ENCODE measurements at places on chromosomes 3 and 15.

GRCh38 chr3:54875596-54876268 is 52.1 kb downstream of the LRTM1 start:
- no peak for DNase-seq

- DNase-seq = no peak
Observed at GRCh38 chr3:111470032-111470431, 72.0 kb upstream of the CD96 start.

GRCh38 chr15:42352401-42352800 is 6.9 kb upstream of the CAPN3 start:
- DNase-seq = no peak

GRCh38 chr3:134453631-134454030 is 32.2 kb downstream of the ANAPC13 start:
- no peak for DNase-seq

- no peak for DNase-seq
Observed at GRCh38 chr3:58629629-58630028, 36.9 kb downstream of the FAM3D start.

DNA sequence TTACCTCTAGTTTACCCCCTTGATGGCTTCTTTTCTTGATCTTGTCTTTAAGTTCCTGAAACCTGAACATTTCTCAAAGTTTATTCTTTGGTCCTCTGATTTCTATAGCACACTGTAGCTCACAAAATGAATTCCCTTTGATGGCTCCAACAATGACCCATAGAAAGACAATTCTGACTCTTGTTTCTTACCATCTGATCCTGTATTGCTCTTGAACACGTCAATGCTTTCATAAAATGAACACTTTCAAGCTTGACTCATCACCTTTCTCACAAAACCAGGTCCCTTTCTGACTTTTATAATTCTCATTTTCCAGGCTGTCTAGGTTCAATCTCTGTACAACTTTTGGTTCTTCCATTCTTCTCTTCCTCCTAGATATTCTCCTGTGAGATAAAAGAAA is 5.7 kb upstream of the GAP43 start:
- no peak for DNase-seq

- DNase-seq = no peak
Observed at GRCh38 chr3:13417166-13417947, 2.8 kb downstream of the NUP210 start.

GRCh38 chr3:83500931-83501330 is 1457.9 kb upstream of the CADM2 start:
- DNase-seq = no peak

- no peak for DNase-seq
Observed at GRCh38 chr15:61499376-61499775, 270.3 kb upstream of the RORA start.

- no peak for DNase-seq
Observed at GRCh38 chr15:88992216-88992615, 79.0 kb upstream of the MFGE8 start.

DNA sequence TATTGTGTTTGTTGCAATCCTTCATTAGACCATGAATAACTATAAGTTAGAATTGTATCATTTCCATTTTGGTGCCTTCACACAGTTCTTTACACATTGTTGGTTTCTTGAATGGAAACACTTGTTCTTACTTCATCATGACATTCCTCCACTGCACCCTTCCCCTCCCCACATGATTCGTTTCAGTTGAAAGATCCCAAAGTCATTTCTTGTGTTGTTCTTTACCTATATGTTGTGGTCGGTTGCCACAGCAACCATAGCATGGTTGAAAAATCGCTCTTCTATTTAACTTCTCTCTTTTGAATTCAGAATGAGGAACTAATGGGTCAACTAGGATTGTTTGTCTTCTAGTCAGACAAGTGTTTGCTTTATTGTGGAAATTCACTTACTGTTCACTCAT is 103.3 kb downstream of the IL1RAP start:
- no peak for DNase-seq

- no peak for DNase-seq
Observed at GRCh38 chr3:56969851-56970250, 90.6 kb upstream of the SPATA12 start.

- DNase-seq = no peak
Observed at GRCh38 chr3:141401095-141401494, 32.8 kb downstream of the ZBTB38 start.

DNA sequence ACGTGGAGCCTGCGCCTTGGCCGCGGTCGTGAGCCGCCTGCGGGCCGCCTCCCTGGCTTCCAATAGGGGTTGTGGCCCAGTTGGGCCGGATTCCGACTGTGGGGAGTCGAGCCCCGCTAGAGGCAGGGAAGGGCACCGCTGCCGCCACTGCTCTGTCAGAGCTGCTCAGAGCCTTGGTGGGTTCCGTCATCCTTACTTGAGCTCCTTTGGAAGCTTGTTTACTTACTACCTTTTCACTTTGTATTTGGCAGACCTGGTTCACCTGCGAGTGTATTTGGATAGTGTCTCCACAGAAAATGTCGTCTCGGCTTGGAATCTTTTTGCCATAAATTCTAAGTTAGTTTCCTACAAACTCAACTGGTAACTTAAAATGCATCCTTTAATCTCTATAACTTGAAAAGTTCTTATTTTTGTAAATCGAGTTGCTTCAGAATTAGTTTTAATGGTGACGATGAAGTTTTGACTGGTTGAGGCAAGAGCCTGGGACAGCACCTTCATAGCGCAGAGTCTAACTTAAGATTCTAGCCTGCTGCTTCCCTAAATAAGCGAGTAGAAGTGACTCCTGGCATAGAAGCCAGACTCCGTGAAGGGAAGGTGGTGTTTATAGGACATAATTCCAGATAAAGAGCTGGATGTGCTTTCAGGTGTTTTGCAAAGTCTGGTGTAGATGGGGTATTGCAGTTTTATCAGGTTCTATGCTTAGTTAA is 800 bp downstream of the DAG1 start:
- DNase-seq = no peak

GRCh38 chr3:127789990-127790881 is 32.1 kb downstream of the MGLL start:
- DNase-seq = no peak

- DNase-seq = no peak
Observed at GRCh38 chr15:89880727-89881126, 13.1 kb downstream of the AP3S2 start.

- DNase-seq = no peak
Observed at GRCh38 chr15:90819850-90820249, 48.5 kb upstream of the FURIN start.

GRCh38 chr3:43768381-43768973 is 77.7 kb downstream of the ABHD5 start:
- DNase-seq = no peak
